ENCODE measurements at places on chromosomes 16 and 17.

- no peak for DNase-seq
These were observed 220.5 kb upstream of the XYLT1 start for GRCh38 chr16:17691106-17691898.

GRCh38 chr17:2034157-2034556 is 4.2 kb downstream of the DPH1 start:
- DNase-seq: no peak

DNA sequence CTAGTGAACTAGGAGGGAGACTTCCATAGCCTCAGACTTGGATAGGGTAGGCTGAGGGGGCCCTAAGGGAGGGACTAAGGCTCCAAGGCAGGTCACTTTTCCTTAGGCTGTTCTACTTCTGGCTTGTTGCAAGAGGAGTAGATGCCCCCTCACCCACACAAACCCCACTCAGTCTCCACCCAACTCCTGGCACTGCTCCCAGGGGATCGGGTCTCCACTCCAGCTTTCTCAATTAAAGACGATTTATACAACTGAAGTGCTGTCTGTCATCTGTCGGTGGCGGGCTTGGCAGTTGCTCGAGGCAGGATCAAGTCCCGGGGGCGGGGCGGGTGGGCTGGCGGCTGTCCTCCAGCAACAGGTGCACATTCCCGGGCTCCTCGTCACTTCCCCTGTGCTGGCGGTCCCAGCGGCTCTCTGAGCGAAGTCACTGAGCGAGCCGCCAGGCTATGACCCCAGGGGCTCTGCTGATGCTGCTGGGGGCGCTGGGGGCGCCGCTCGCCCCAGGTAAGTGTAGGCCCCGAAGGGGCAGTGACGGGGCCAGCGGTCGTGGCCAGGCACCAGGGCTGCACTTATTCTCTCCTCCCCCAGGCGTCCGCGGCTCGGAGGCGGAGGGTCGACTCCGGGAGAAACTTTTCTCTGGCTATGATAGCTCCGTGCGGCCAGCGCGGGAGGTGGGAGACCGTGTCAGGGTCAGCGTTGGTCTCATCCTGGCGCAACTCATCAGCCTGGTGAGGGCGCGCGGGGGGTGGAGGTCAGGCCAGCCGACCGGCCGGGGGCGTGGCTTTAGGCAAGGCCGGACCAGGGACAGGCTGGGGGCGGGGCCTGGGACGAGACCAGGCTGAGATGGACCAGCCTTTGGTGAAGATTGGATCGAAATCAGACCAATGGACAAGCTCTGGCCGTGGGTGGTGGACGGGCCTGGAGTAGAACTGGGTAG is at the start of gene CHRNB1:
Gene CHRNB1, plus strand, starts transcription at position 380 of the 937 bp plus-strand sequence. Its CDS starts 67 bp downstream, at position 447.
- no peak for DNase-seq

GRCh38 chr17:81440511-81441244 is 45.4 kb downstream of the BAHCC1 start:
- DNase-seq: peak; percentile 31

DNA sequence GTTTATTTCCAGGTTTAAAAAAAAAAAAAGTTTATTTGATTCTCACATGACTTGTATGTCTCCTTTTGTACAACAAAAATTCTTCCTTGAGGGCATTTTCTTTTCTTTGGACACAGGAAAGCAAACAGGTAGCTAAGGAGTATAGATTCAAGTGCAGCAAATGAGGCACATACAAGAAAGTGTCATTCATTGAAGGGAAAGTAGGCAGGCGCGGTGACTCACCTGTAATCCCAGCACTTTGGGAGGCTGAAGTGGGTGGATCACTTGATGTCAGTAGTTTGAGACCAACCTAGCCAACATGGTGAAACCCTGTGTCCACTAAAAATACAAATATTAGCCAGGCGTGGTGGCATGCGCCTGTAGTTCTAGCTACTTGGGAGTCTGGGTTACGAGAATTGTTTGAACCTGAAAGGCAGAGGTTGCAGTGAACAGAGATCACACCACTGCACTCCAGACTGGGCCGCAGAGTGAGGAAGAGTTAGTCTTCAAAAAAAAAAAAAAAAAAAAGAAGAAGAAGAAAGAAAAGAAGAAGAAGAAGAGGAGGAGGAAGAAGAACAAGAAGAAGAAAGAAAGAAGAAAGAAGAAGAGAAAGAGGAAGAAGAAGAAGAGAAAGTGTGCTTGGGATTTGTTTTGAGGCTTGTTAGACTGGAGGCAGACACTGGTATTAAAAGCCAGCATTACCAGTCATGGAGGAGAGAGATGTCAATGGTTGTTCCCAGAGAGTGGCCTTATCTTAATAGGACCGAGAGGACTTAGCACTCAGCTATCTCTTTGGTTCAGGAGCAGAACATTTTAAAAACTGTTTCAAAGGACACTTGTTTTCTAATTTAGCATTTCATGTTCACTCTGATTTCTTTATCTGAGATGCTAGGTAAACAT is 19.7 kb downstream of the GINS3 start:
- DNase-seq: no peak

GRCh38 chr17:32349503-32349853 is 479 bp upstream of the ZNF207 start:
- DNase-seq: no peak

DNA sequence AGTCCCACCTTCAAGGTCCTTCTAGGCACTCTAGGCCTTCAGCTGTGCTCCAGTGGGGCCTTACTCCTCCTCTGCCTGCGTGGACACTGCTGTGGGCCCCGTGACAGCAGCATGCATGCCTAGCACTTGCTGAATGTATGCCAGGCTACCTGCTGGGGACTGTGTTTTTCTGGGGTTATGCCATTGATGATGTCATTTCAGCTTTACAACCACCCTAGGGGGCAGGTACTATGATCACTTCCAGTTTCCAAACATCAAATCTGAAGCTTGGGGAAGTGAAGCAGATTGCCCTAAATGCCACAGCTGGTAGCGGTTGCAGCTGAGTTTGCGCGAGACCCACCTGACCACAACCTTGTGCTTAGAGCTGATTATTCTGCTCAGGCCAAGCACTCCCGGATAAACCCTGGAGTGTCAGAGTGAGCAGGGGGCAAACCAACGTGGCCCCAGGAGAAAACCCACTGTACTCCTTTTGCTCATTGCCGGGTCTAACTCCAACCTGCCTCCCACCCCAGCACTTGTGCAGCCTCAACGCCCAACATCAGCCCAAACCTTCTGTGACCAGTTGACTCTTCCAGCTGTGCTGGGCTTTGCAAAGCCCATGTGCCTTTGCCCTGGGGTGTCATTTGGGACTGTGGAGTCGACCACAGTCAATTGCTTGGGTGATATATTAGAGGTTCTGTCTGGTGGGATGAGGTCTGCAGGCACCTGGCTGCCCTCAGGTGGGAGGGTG is 168.4 kb downstream of the ENGASE start:
- no peak for DNase-seq

DNA sequence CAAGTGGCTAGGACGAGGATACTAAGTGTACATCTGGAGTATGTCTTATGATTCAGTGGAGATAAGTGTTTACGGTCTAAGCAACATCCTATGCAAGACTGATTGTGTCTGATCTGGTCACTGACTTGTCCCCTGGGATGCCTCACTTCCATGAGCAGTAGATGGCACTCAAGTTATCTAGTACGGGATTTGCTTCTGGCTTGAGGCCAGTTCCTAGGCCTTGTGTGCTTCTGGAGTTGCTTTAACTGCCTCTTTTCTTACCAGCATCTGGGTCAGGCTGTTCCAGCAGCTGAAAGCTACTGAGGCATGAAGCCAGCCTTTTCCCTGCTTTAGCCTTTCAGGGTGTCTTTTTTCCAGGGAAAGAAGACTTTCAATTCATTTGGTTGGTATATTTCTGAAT is 23.0 kb downstream of the SUPT6H start:
- no peak for DNase-seq

- DNase-seq: no peak
These were observed 26.0 kb downstream of the COPZ2 start for GRCh38 chr17:48011405-48012150.

DNA sequence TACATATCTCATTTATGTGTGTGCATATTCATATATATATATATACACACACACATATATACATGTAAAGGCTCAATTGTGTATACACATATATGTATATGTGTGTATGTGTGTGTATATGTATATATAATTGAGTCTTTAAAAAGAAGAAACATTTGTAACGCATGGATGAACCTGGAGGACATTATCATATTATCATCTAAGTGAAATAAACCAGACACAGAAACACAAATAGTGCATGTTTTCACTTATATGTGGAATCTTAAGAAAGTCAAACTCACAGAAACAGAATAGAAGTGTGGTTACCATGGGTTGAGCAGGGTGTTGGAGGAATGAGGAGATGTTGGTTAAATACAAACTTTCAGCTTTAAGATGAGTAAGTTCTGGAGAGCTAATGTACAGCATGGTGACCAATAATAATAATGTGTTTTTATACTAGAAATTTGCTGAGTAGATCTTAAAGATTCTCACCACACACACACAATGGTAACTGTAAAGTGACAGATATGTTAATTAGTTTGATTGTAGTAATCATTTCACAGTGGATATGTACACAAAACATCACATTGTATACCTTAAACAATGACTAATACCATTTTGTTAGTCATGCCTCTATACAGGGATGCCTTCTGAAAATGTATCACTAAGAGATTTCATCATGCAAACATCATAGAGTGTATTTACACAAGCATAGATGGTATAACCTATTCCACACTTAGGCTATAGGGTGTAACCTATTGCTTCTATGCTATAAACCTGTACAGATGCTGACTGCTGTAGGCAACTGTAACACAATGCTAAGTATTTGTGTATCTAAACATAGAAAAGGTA is 132.6 kb upstream of the CACNG5 start:
- no peak for DNase-seq

GRCh38 chr17:53141731-53142130 is 681.0 kb upstream of the KIF2B start:
- DNase-seq: no peak

DNA sequence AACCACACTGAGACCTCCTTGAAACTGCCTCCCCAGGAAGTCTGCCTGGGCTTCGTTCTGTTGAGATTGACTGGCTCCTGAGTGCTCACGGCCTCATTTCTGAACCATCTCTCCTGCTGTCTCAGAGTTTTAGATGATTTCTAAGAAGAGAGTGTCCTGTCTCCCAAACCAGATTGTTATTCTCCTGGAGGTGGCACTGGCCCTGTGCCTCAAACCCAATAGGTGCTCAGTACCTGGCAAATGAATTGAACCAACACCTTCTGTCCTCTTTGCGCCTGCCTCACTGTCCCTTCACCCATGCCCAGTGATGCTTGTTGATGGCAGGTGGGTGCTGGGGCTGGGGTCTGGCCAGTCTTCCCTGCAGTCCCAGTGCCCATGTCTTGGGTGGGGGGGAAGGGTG is 36.3 kb upstream of the C1QL1 start:
- DNase-seq: no peak

- DNase-seq: no peak
These were observed 93.8 kb downstream of the PGS1 start for GRCh38 chr17:78472035-78472905.

DNA sequence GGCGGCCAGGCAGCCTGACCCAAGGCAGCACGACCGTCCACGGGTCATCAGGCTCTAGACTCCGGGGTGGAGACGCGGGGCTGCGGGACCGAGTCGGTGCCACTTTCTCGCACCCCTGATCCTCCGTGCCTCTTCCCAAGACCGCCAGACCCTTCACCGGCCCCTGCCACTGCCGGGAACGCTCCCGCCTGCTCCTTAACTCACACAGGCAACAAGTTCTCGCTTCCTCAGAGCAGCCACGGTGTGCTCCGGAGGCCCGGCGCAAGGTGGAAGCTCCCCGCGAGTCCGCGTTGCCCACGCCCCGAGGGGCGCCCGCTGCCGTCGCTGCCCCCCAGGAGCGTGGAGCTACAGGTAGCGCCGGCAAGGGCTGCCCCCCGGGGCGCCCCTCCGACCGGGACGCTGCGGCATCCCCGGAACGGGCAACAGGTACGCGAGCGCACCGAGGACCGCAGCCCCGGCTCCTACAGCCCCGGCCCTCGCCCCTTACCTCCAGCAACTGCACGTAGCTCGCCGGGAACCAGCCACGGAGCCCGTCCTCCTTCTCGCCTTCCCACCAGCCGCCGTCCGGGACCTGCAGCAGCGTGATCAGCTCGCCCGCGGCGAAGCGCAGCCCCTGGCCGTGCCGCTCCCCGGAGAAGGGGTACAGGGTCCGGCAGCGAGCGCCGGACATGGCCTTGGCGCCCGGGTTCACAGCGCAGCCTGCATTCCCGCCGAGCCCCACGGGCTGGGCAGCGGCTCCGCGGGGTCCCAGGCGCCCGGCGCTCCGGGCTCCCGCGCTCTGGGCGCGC is 491 bp downstream of the GAS7 start:
- no peak for DNase-seq

- DNase-seq: no peak
These were observed 77.4 kb downstream of the RPA1 start for GRCh38 chr17:1907216-1907631.

DNA sequence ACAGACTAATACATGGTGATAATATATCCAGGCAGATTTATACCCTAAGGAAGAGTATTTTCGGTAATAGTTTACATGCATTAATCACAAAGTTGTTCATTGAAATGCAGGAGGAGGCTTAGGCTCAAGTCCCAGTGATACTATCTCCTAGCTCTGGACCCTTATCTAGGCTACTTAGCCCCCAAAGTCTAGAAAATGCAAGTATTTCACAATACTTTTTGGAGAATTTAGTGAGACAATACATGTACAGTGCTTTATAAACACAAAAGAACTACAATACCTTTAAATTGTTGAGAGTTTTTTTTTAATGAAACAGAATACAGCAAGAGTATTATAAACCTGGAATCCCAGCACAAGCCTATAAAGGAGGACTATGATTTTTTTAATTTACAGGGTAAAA is 473.9 kb downstream of the HS3ST3B1 start:
- DNase-seq: no peak

GRCh38 chr17:72600934-72601333 is 480.1 kb downstream of the SOX9 start:
- no peak for DNase-seq

DNA sequence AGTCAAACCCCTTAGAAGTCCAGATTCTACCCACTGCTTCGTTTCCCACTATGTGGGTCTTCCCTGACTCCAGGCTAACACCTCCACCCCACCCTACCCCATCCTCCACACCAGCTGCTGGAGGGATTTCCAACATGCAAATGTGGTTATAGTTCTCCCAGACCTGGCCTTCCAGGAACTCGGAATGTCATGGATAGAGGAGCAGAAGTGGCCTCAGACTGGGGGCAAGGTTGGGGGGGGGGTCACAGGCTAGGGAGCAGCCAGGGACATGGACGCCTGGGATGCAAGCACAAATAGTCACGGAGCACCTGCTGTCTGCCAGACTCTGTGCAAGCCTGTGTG is 2.0 kb downstream of the CAMKK1 start:
- DNase-seq: no peak

- no peak for DNase-seq
These were observed 21.5 kb upstream of the PECAM1 start for GRCh38 chr17:64411999-64412771.

DNA sequence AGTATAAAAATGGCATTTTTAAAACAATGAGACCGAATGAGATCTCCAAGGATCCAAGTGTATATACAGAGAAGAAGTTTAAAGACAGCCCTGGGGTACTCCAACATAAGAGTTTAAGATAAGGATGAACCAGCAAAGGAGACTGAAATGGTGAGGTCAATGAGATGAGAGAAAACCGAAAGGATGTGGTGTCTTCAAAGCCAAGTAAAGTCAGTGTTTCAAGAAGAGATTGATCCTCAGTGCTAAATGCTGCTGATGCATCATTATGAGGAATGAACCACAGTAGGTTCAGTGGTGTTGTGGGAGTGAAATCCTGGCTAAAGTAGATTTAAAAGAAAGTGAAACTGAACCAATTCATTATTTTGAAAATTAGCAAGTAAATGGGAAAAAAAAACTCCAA is 38.1 kb upstream of the NLK start:
- DNase-seq: no peak

Measured in iPS DF 6.9 (cell line).